ENCODE measurements at places on chromosomes 6 and 20.

GRCh38 chr6:141103246-141103645, 1029.5 kb upstream of the GJE1 start:
- DNase-seq, result no peak

DNA sequence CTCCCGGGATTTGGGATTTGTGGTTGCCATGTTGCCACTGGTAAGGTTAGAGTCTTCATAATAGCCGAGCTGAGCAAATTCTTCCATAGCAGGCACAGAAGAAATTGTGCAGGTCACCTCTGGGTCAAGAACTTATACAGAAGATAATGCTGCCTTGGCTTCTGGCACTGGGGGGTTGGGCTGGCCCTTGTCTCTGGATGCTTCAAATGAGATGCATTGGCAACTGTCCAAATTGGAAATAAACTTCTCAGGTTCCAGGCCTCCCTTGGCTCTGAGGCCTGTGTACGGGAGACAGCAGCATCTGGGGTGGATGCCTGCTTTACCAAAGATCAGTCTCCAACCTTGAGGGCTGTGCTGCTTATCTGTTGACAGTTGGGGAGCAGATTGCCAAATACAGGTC, 26.2 kb downstream of the MYO6 start:
- no peak for DNase-seq

DNA sequence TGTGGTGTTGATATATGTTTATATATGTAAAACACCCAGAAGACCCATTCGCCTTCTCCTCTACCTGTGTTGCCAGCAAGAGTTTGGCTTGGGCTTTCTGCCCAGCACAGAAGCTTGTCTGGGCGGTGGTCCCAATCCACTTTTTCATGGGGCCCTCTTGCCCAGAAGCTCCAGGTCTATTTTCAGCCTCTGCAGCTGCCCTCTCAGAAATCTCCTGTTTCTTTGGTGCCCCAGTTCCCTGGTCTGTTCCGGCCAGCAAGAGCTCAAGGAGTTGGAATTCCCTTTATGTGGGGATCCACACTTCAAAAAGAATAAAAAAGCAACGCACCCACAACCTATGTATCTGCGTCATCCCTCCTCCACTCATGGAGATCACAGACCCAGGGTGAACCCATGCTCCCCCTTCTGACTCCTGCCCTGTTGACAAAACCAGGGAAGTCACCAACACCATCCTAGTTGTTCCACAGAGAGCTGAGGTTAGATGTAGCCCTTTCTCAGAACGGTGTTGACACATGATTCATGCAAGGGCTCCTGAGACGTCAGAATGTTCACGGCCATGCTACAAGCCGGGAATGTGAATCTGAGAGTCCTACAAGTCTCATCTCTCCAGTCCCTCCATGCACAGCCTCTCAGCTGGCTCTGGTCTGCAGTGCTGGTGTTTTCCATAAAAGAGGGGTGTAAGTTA, 156.8 kb upstream of the RIN2 start:
- DNase-seq, result no peak

DNA sequence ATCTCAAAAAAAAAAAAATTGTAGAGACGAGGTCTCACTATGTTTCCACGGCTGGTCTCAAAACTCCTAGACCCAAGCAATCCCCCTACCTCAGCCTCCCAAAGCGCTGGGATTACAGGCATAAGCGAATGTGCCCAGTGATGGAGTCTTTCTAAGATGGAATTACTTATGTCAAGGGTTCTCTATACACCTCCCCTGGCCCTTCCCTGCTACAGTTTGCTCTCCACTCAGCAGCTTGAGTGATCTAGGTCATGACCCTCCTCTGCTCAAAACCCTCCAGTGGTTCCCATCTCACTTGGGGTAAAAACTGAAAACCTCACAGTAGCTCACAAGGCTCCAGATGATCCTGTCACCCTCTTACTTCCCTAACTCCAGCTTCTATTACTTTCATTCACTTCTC, 1.8 kb upstream of the DNPH1 start:
- DNase-seq, result no peak

GRCh38 chr6:103799971-103800670, 1059.6 kb downstream of the HACE1 start:
- DNase-seq, result no peak

- no peak for DNase-seq
These were observed 783 bp downstream of the LRRC73 start for GRCh38 chr6:43509142-43509983.

- no peak for DNase-seq
These were observed 117.7 kb upstream of the CDYL start for GRCh38 chr6:4658486-4658885.

GRCh38 chr6:13870214-13870830, 54.4 kb upstream of the RNF182 start:
- no peak for DNase-seq
